ENCODE measurements at places on chromosomes 1 and 21.

DNA sequence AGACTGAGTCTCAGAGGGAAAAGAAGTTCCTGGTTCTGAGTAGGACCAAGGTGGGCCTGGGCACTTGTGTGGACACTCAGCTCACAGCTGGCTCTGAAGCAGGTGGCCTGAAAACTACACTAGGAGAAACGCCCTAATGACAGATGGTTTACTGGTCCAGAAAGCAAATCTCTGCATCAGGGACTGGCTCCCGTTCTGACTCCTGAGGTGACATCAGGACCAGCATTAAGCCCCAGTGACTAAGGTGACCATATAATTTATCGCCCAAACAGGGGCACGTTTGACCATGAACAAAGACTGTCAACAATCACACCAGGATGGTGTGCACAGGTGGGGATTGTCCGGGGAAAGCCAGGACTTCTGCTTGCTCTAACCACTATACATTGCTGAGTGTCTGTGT lies 12.2 kb upstream of the CD34 start:
- DNase-seq, result no peak

DNA sequence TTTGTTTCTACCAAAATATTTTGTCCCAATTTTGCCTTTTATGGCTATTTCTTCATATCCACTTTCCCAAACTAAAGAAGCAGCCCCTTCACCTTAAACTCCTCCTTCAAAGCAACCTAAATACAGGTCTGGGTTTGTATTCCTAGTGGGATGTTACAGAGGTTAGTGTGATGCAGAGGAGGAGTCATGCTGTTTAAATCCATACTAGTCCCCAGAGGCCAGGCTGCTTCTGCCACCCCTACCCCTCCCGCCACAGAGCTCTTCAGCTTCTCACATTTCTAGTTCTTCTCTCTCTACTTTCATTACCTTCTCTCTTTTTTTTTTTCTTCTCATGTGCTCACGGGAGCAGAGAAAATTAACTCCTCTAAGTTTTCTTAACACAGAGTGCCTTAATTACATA lies 29.3 kb downstream of the SELL start:
- no peak for DNase-seq

DNA sequence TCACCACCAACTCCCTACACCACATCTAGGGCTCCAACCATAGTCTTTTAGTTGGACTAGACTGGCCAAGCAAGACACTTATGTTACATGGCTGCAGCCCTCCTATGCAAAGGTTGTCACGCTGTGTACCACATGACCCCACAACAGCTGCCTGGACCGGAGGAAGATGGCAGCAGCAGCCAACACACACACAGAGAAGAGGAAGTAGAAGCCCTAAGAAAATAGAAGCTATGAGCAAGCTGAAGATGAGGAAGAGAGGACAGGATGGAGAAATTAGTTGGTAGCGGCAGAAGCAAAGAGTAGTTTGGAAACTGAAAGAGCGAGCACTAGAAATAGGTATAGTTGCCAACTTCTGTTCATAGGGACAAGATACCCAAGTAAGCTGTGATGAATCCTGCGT lies 60.8 kb upstream of the RALGPS2 start:
- no peak for DNase-seq

- DNase-seq, result no peak
These were observed 14.3 kb upstream of the OLIG2 start for GRCh38 chr21:33011462-33011861.

DNA sequence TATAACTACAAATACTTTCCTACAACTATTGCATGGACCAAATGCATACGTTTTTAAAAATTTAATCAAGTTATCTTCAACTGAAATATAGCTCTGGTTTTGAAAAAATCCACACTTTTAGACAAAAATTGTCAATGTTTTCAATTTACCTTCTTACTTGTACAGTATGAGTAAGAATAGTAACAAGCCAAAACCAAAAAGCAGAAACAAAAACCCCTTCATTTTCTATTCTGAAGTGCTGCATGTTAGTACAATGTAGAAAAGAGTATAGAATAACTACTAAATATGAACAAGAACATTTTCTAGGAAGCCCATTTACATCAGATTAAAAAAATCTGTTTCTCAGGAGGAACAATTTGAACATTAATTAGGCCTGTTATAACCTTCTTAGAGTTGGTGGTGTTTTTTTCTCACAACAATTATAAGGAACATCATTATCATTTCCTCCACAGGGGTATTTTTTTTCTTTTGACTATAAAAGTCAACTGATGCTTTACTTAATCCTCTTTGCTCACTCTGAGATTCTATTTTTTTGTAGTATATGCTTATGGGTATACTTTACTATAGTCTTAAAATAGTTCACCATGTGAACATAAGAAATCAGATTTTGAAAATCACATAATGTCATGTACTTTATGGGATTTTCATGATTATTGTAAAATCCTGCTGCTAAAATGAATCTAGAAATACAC lies 475.4 kb downstream of the PTBP2 start:
- DNase-seq, result no peak

GRCh38 chr1:77031106-77031662 lies 163.9 kb downstream of the ST6GALNAC5 start:
- DNase-seq, result no peak

- DNase-seq, result no peak
These were observed at the start of gene GSTM3 for GRCh38 chr1:109740615-109741373. Gene GSTM3 (minus strand): TSS chr1:109741038. CDS start chr1:109740287, 751 bp downstream.

GRCh38 chr1:19877821-19878636 lies 4.2 kb upstream of the OTUD3 start:
- DNase-seq, result no peak

DNA sequence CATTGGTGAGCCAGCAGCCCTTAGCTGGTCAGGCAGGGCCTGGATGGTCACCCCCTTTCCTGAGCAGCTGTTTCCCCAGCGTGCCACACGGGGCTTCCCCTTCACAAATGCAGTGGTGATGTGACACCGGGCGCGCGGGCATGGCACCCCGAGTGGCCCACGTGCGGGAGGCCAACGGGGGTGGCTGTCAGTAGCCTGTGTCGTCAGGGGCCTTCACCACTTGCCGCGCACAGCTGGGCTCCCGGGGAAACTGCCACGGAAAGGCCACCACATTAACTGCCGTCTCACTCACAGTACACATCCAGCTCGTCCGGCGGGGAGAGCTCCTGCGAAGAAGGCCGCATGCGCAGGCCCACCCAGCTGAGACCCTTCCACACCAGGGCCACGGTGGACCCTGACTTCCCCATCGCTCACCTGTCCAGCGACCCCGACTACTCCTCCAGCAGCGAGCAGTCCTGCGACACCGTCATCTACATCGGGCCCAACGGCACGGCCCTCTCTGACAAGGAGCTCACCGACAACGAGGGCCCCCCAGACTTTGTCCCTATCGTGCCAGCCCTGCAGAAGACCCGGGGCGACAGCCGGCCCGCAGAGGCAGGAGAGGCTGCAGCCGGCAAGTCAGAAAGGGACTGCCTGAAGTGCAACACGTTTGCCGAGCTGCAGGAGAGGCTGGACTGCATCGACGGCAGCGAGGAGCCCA lies 530.5 kb downstream of the KIF26B start:
- no peak for DNase-seq

DNA sequence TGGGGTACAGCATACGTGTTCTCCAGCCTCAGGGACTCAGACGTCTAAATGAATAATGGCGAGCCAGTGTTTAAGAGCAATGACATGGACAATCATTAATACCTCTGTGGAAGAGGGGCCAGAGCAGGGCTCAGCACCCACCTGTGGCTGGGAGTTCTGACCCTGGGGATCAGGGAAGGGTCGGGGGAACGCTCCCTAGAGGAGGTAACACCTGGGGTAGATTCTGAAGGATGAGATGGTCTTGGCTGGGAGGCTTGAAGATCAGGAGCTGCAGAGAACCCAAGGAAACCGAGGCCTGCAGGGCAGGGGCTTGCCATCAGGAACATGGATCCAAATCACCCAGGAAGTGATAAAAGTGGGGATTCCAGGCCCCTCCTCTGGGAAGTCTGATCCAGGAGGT lies 138.2 kb upstream of the RUNX3 start:
- DNase-seq, result no peak

DNA sequence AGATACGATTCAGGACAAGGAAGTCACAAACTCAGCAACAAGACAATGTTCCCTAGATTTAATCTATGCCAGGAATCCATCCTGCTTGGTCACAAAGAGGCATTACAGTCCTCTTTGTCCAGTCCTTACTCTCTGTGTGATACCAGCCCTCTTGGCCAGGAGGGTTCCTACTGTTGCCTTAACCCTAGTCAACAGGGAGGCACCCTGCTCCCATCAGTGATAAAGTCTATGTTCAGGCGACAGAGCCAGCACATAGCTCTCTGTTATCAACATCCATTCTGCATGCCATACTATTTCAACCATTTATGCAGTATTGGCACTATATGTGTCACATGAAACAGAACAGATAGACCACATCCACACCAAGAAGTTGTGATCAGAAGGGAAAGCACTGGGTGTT lies 4.4 kb upstream of the NPL start:
- no peak for DNase-seq

GRCh38 chr1:18974606-18975005 lies 18.1 kb upstream of the IFFO2 start:
- no peak for DNase-seq

DNA sequence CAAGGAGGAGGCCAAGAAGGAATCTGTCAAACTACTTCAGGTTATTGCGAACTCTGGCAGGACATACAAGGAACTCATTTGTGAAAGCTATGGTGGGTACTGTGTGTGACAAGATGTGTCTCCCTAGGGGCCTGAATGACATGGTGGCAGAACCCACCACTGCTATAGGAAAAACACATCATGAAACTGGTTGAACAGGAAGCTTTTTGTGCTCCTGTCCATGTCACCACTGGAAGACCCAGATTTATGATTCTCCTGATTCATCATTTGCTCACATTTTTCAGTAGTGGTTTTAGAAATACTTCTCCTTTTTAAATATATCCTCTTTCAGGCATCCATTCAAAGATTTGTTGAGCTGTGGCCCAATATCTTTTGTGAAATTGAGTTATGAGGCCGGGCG lies 23.6 kb downstream of the ARMH1 start:
- no peak for DNase-seq

GRCh38 chr1:45685308-45686014 lies 872 bp downstream of the GPBP1L1 start:
- DNase-seq, result no peak

- DNase-seq, result no peak
These were observed 10.8 kb upstream of the DEGS1 start for GRCh38 chr1:224172229-224172628.

- DNase-seq, result peak; percentile 73
These were observed at the start of gene AGMAT for GRCh38 chr1:15584489-15585363. Gene AGMAT (minus strand): TSS chr1:15585051. CDS start chr1:15584967, 84 bp downstream.

GRCh38 chr1:15739259-15739658 lies 3.0 kb upstream of the TMEM82 start:
- DNase-seq, result no peak

DNA sequence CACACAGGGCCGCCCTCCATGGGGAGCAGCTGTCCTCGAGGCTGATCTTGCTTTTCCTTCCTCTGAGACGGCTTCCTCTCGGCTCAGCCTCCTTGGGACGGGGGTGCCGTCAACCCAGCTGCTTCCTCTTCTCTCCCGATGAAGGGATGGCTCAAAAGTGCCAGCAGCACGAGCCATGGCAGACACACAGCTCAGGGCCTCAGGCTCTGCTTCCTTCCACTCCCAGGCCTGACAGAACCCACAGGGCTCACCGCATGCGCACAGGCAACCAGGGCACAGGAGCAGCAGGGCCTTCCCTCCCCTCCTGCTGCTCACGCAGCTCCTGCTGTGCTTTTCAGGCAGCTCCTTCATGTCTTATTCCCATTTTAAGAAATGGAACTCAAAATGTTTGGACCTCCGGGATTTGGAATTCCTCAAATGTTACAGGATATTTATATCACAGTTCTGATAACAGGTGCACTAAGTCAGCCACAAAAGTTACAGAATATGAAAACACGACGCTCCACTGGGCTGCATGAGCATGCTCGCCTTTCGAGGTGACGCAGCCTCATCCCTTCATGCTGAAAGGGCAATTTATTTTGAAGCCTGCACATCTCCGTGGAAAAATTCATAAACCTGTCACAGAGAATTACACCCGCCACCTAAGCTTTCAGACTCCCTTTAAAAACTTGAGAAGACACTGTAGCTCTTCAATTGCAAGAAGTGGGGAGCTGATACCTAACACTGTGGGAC lies 84.4 kb downstream of the HSF2BP start:
- DNase-seq, result no peak

DNA sequence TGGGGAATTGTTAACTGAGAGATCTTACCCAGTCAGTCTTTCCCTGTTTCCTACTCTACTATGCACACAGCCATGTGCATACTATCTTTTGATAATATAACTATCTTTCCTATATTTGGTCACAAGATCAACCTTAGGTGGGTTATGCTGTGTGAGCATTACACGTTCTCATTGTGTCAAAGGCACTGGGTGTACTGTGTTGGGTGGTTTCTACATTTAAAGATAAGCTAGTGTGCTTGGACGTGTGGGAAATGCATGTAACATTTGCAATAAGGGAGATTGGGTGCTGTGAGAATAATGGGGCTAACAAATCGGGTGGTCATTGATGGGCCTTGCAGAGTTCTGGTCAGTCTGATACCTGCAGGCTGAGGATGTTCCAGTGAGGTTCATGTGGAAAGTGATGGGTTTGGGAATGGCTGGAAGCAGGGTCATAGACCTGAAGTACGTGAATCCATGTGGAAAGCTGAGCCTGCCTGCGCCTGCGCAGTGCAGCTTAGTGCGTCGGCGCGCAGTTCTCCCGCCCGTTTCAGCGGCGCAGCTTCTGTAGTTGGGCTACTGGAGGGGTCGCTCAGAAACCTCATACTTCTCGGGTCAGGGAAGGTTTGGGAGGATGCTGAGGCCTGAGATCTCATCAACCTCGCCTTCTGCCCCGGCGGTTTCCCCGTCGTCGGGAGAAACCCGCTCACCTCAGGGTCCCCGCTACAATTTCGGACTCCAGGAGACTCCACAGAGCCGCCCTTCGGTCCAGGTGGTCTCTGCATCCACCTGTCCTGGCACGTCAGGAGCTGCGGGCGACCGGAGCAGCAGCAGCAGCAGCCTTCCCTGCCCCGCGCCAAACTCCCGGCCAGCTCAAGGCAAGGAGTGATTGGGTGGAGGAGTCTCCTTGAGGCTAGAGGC lies at the start of gene MSH4:
Gene MSH4, plus strand, starts transcription at position 507 of the 897 bp plus-strand sequence. Its CDS starts 104 bp downstream, at position 611.
- DNase-seq, result no peak

GRCh38 chr1:154774175-154774855 lies 95.8 kb downstream of the KCNN3 start:
- no peak for DNase-seq

- no peak for DNase-seq
These were observed 423.7 kb downstream of the SMYD3 start for GRCh38 chr1:246083416-246083815.

GRCh38 chr1:155531624-155532023 lies 31.0 kb downstream of the ASH1L start:
- DNase-seq, result no peak

GRCh38 chr1:207333009-207333600 lies 11.6 kb downstream of the CD55 start:
- no peak for DNase-seq

DNA sequence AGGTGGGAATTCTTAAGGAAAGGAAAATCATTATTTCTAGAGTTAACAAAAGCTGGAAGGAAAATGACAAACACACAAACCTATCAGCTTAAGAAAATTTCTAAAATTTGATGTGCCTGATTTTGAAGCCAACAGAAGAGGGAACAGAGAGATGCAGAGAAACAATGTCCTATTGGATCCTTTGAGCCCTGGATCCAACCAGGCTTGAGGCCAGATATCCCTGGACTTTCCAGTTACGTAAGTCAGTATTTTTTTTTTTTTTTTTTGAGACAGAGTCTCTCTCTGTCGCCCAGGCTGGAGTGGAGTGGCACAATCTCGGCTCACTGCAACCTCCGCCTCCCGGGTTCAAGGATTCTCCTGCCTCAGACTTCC lies 648.9 kb downstream of the KIF26B start:
- no peak for DNase-seq

GRCh38 chr1:91850708-91851107 lies 35.2 kb downstream of the TGFBR3 start:
- DNase-seq, result no peak

- no peak for DNase-seq
These were observed 8.4 kb downstream of the ADARB1 start for GRCh38 chr21:45082736-45083135.
